ENCODE measurements at places on chromosomes 4 and X.

GRCh38 chrX:24672701-24673190, 21.0 kb upstream of the POLA1 start:
- no peak for DNase-seq

DNA sequence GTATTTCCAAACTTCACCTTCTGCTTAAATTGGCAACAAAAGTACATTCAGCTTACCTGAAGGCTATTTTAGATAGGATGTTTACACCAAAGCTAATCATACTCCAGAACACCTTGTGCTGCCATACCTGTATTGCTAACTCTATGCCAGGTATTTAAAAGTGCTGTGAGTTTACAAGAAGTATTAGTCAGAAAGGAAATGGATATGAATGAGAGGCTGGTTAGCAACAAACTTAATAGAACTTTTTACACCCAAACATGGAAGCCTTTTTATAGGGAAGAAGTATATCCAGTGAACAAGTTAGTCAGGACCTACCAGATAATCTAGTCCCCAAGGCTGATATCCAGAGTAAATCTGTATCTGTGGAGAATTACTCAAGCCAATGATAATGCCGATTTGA, 131.2 kb upstream of the SPRY1 start:
- DNase-seq, result no peak

GRCh38 chr4:84971319-84971932, 4.9 kb upstream of the WDFY3 start:
- no peak for DNase-seq

DNA sequence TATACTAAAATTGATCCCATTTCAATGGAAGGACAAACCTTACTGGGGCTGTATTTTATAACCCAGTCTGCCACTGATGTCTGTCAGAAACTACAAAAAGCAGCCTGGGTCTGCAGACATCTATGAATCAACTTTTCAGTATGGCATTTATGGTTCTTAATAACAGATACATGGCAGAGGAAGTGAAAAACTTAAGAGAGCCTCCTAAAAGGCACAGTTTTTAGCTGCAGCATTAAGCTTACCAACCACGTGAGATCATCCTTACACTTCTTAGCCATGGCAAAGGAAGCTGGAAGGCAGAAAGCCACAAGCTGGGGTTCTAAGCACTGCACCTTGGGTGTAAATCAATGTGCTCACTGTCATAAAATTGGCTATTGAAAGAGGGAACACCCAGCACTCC, 16.6 kb upstream of the UGT2B17 start:
- no peak for DNase-seq

DNA sequence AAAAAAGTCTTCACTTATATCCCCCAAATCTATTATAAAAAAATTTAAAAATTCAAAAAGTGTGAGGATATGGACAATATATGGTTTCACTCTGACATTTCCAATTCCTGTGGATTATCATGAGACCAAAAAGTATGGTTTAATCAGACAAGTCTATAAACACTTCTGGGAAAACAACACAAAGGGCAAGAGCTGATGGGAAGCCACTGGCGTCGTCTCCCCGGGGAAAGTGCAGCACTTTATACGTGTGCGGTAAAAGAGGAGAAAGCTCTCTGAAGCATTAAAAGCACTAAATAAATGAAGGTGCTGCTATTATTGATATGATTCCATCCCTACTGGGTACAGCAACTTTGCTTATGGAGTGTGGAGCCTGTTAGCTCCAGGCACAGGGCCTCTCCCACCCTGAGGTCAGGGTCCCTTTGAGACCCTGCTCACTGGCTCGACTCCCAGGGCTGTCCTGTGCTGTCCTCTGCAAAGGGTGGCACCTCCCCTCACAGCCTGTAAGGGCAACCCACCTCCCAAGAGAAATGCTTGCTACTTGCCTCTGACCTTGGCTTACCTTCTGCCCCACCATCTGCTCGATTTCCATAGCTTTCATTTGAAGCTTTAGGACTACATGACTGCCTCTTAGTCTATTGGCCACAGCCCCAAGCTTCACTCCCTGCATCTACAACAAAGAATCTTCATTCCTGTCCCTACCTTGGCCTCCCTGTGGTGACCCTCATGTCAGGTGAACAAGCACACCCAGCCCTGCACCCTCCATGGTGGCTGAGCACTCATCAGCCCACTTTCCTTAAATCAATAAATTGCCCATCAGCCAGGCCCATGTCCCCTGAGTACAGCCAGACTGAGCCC, 248.6 kb downstream of the HNRNPD start:
- no peak for DNase-seq

GRCh38 chrX:115693476-115693875, 132.5 kb downstream of the PLS3 start:
- no peak for DNase-seq

DNA sequence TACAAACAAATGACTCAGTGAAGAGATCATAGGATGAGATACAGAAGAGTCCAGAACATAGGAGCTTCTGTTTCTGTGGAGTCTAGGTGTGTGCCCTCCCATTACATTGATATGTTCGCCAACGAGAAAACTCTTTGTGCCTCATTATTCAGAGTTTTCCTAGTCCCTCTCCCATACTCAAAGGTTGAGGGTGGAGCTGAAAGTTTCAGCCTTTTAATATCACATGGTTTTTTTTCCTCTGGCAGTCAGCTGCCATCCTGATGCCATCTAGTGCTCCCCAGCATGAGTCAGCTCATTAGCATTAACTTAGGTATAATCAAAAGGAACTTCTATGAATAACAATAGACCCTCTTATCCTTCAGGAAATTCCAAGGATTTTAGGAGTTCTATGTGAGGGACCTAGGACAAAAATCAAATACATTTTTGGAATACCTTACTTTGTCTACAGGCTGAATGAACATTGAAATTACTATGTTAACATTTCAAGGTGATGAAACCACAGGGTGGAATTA, 559.6 kb upstream of the AMOT start:
- no peak for DNase-seq

DNA sequence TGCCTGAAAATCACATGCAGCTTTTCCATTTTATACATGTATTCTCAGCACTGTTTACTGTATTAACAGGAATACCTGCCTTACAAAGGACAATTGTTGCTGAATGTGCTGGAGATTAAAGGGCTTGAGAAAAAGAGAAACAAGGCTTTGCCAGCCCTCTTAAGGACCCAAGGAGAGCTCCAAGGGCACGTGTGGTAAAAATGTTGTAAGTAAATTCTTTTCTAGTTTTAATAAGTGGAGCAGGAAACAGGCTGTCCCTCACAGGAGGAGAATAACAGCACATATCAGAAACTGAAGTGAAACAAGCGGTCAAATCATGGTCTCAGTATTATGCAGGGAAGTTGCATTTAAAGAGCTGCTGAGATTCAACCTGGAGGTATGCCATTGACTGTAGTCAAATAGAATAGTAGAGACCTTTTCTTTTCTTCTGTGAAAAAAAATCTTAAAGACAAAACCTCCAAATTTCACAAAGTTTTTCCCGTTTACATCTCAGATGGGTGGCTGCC, 18.5 kb downstream of the IGFBP7 start:
- DNase-seq, result no peak
